ENCODE measurements at places on chromosomes 7 and 10.

DNA sequence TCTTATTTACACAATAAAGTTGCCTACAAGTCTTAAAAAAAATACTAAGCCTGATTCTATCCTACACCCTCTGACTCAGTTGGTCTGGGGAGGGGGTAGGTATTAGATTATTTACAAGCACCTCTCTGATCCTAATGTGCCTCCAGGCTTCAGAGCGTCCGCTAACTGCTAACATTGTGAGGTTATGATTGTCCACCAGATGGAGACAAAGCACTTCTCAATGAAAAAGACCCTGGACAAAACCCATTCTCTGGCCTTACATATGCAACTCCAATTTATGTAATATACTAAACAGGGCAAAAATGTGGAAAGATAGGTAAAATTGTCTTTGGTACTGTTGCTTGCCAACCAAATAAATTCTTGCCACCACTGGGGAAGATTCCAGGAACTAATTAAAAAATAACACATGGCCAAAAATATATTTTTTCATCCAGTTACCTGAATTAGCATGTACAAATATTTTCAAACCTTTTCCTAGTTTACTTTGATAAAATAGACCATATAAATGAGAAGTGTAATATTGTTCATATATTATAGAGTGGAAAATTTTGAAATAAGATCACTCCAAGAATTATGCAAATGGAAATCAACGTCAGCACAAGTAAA lies 92.4 kb downstream of the KIF20B start:
- peak; percentile 8 for DNase-seq

DNA sequence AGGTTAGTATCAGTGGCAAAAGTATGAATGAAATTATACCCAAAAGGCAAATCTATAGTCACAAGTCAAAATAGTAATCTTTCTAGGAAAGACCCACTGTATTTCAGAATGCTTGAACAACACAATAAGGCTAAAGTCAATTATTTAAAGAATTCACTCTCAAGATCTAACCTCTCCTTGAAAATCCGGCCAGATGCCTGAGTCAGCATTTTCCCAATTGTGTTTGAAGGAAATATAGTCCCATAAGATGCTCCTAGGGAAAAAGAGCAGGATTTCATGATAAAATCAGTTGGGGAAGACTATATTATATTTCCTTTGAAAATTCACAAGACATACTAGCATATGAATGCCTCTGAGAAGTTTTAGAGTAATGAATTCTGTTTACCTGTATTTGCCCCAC lies 1075.0 kb downstream of the GRM8 start:
- no peak for DNase-seq

GRCh38 chr7:125828153-125828700 lies 898.6 kb upstream of the POT1 start:
- no peak for DNase-seq

DNA sequence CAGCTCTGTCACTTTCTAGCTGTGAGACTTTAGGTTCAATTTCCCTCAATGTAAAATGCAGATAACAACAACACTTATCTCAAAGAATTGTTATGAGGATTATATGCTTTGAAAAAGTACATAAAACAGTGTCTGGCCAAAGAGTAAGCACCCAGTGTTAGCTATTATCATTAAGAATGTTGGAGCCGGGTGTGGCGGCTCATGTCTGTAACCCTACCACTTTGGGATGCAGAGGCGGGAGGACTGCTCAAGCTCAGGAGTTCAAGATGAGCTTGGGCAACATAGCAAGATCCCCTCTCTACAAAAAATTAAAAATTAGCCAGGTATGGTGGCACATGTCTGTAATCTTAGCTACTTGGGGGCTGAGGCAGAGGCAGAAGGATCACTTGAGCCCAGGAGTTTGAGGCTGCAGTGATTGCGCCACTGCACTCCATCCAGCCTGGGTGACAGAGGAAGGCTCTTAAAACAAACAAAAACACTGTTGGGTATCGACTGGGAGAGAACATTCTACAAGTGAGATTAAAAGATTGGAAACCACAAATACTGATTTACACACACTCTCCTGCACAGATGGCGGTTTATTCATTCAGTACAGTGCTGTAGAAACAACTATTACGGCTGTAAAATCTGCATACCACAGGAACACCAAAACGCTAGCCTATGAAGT lies 107.3 kb downstream of the PROSER2 start:
- DNase-seq = no peak

- DNase-seq = no peak
These were observed 400.4 kb downstream of the CDC14C start for GRCh38 chr7:49324707-49325106.
